ENCODE measurements at places on chromosomes 12 and 14.

DNA sequence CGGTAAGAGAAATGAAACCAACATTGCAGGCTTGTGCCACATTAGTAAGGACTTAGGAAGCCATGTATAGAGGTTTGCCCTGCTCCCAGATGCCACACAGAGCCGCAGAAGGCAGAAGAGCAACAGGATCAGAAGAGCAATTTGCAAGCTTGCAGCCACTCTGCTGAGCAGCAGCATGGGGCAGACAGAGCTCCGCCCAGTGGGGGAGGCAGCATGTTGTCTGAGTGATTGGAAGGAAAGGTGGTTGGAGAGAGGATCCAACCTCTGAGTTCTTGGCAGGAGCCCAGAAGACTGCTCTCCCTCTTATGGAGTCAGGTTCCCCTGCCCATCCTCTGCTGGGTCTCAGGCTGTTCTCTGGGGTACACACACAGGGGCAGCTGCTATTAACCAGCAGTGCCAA is 2.3 kb upstream of the KRT6A start:
- DNase-seq, result peak; percentile 80

- DNase-seq, result no peak
These were observed 5.2 kb downstream of the ATP6V0A2 start for GRCh38 chr12:123717350-123717749.

- no peak for DNase-seq
These were observed 203.1 kb downstream of the SLC2A13 start for GRCh38 chr12:39902821-39903220.

GRCh38 chr12:93234641-93235040 is 143.1 kb upstream of the NUDT4 start:
- DNase-seq, result peak; percentile 43

- DNase-seq, result no peak
These were observed 13.7 kb upstream of the SERPINA3 start for GRCh38 chr14:94598506-94598815.
